Stimulated activated naive CD4-positive, alpha-beta T cell (primary cell): ENCODE measurements at places on chromosomes 3 and 15.

DNA sequence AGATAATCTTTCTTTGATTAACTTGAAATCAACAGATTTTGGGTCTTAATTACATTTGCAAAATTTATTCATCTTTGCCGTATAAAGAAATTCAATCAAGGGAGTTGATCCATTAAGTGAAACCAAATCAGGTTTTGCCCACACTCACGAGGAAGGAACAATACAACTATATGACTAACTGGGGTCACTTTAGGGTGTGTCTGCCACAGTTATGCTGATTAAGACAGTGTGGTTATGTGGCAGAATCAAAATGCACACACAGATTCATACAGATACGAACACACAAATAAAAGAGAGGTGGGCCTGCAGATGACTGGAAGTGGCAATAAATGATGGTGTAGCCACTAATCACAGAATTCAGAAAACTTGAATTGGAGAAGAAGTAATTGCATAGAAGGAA is 543.5 kb downstream of the GABRG3 start:
- no peak for DNase-seq

DNA sequence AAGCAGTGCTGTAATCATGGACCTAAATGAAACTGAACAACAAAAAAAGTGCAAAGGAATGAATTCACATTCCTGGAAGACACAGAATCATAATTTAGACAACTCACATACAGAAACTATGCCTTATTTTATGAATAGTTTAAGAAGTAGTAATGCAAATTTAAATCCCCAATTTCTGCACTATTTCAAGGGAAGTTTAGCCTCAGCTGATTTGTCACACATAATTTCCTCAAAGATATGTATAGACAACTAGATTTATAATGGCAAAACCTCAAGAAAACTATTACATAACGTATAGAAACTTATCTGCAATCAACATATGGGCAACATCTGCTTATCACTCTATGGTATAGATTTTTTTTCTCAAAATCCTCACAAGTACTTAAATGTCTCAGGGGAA is 7.8 kb upstream of the PTX3 start:
- no peak for DNase-seq

GRCh38 chr3:84600703-84601225 is 358.0 kb upstream of the CADM2 start:
- no peak for DNase-seq

DNA sequence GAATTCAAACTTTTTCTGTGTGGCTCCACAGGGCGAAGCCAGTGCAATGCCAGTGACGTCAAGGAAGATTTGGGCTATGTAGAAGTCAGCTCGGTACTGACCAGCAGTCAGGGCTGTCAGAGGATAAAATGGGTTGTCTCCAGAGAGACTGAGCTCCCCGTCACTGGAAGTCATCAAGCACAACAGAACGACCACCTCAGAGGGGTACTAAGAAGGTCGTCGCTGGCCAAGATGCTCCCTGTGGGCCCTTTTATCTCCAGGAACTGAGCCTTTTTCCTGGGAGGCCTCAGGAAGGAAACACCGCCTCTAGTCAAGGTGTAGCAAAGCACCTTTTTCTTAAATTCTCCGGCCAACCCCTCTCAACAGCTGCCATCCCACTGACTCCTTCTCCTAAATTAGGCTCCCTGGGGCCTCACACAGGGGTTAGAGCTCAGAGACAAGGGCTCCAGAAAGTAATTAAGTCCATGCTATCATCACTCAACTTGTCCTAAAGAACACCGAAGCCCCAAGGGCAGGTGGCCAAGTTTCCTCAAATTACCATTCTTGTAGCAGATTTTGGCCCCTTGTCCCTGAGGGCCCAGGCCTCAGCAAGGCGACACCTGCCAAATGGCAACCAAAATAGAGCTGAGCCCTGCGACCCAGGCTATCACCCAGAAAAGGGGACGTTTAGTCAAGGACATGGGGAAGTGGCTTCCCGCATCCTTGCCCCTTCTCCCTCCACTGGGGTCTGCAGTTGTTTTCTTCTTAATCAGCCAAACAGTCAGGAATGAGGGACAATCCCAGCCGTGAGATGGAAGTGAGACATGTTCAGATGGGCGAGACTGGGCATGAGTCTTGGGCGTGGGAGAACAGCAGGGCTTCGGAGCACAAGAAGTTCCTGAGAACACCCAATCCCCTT is 48.0 kb downstream of the SSUH2 start:
- no peak for DNase-seq

DNA sequence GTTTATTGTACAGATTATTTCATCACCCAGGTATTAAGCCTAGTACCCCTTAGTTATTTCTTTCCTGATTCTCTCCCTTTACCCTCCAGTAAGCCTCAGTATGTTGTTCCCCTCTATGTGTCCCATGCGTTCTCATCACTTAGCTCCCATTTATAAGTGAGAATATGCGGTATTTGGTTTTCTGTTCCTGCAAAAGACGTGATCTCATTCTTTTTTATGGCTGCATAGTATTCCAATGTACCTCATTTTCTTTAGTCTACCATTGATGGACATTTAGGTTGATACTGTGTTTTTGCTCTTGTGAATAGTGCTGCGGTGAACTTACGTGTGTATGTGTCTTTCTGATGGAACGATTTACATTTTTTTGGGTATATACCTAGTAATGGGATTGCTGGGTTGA is 36.7 kb downstream of the CEP63 start:
- DNase-seq, result no peak
